Pulmonary artery endothelial cell (primary cell): ENCODE measurements at places on chromosomes 4 and X. TPM values are rescaled to one million over a fixed set of nuclear protein-coding genes. Genes with fewer than 3 reads are reported as not detected.

SMIM10 gene
- total RNA-seq: 1.3 and 2.2 TPM in 2 replicates

GAGE12F gene
- not detected in 2 replicates for total RNA-seq

MAGEB2 gene
- not detected in 2 replicates for total RNA-seq

BRS3 gene
- not detected in 2 replicates for total RNA-seq

GRIA3 gene
- total RNA-seq: under 0.01 TPM in 1 of 2 replicates, not detected in the other

FRYL gene
- 90.3 and 137 TPM in 2 replicates for total RNA-seq

STIM2 gene
- 8.9 and 15.5 TPM in 2 replicates for total RNA-seq

KLHL4 gene
- total RNA-seq: 33.9 and 34.6 TPM in 2 replicates

CDKL2 gene
- 0.13 and 0.39 TPM in 2 replicates for total RNA-seq

AFF2 gene
- total RNA-seq: 0.26 TPM in 1 of 2 replicates, not detected in the other

HGFAC gene
- total RNA-seq: 0.18 TPM in 1 of 2 replicates, not detected in the other

MAMLD1 gene
- total RNA-seq: 0.67 and 0.79 TPM in 2 replicates

FAM47A gene
- not detected in 2 replicates for total RNA-seq

MSANTD1 gene
- 0.07 and 0.42 TPM in 2 replicates for total RNA-seq

DCAF4L1 gene
- total RNA-seq: 0.07 and 0.18 TPM in 2 replicates

HERC6 gene
- total RNA-seq: 5.9 and 7.2 TPM in 2 replicates

RADX gene
- 0.07 and 0.11 TPM in 2 replicates for total RNA-seq

EXOC1L gene
- total RNA-seq: not detected in 2 replicates

PAGE2B gene
- total RNA-seq: not detected in 2 replicates

MYL5 gene
- total RNA-seq: 6.3 and 13.5 TPM in 2 replicates

RHOXF2 gene
- total RNA-seq: not detected in 2 replicates

TCEANC gene
- total RNA-seq: 0.99 and 1.3 TPM in 2 replicates

PITX2 gene
- 0.26 TPM in 1 of 2 replicates, not detected in the other for total RNA-seq

PHOX2B gene
- not detected in 2 replicates for total RNA-seq

SSR4 gene
- 86.6 and 152 TPM in 2 replicates for total RNA-seq

SLC9B1 gene
- total RNA-seq: 0.59 and 0.67 TPM in 2 replicates

G3BP2 gene
- total RNA-seq: 235 and 241 TPM in 2 replicates

TEX13C gene
- total RNA-seq: not detected in 2 replicates
